Activated naive CD4-positive, alpha-beta T cell treated with anti-CD3 and anti-CD28 coated beads, Interleukin-2, amount 50 U/mL, for 72 hours (primary cell): ENCODE measurements at places on chromosomes 3 and 15. TPM values are rescaled to one million over a fixed set of nuclear protein-coding genes. Genes with fewer than 3 reads are reported as not detected.

GRCh38 chr15:50055750-50056157, 63.3 kb downstream of the ATP8B4 start:
- no peak for DNase-seq

- DNase-seq: no peak
These were observed 86.1 kb downstream of the CGNL1 start for GRCh38 chr15:57462381-57462780.

- no peak for DNase-seq
These were observed 463.6 kb upstream of the ALCAM start for GRCh38 chr3:104903064-104903463.

- DNase-seq: no peak
These were observed 26.5 kb upstream of the RYK start for GRCh38 chr3:134277066-134277660.

DNA sequence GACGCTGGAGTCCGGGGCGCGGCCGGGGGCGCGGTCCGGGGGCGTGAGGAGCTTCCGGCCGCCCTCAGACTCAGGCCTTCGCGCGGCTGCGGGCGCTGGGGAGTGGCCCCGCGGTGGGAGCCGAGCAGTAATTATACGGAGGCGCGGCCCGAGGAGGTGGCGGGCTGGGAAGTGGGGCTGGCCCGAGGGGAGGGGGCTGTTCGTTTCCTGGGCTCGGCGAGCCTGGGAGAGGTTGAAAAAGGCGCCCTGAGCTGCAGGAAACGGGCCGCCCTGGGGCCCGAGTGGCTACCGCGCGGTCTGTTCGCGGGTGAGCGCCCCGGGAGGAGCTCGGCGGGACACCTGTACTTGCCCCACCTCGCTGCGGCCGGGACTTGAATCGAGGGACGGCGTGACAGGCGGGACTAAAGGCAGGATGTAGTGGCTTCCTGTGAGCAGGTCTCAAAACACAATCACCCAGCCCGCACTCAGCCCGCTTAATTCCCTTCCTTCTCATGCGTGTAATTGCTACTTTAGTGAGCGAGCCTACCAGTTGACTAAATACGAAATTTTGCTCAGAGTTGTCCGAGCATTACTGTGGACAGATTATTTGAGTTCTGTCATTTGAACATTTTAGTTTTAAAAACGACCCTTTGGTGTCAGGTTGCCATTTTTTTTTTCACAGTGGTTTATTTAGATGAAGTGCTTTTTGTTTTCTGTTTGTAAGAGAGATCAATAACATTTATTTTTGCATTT, 860 bp downstream of the RASA2 start:
- peak; percentile 81 for DNase-seq

- DNase-seq: no peak
These were observed 74.2 kb upstream of the GAP43 start for GRCh38 chr3:115549071-115549470.

The RNF168 gene
- 48.4 TPM for total RNA-seq

- DNase-seq: no peak
These were observed 11.6 kb downstream of the RCCD1 start for GRCh38 chr15:90966262-90966661.

GRCh38 chr3:156837115-156837514, 11.0 kb downstream of the LEKR1 start:
- no peak for DNase-seq

DNA sequence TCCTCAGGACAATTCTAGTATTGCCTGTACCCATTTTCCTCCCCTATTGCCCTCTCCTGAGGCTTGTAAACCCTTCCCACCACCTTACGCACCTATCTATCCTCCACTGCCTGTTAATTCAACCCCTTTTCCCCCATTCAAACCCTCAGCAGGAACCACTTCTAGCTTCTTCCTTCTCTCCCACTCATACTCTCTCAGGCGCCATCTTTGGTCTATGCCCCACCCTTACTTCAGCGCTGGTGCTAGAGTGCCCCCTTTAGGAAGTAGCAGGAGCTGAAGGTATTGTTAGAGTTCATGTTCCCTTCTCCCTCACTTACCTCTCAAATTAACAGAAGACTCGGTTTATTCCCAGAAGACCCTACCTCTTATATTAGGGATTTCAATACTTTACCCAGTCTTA, 121.8 kb upstream of the NLGN1 start:
- DNase-seq: no peak

DNA sequence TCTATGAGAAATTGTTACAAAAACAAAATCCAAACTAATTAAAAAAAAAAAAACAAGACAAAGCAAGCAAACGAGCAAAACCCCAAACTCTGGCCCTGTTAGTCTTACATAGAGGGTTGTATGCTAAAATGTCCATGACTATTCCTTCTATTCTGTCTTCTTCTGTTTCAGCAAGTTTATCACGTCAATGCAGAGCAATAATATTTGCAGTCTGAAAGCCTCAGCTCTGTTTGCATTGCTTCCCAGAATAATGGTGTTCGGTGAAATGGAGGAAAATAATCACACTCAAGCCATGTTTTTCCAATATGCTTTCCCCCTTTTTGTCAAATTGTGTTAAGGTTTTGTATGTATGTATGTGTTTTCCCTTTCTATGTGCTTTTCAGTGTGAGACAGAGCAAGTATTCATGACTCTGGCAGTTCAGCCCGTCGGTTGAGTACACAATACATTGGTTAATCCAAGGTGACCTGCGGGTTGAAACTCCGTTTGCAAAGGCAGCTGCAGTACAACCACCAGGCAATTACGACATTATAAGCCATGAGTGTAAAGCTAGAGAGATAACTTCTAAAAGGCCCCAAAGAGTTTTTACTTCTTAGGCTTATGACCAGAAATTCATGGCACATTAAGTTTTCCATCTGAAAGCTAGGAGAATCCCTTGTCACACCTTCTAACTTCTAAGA, 34.9 kb upstream of the MAGI1 start:
- no peak for DNase-seq

The ARL14 gene
- total RNA-seq: not detected

- no peak for DNase-seq
These were observed 14.5 kb downstream of the PTPRG start for GRCh38 chr3:61575893-61576292.

DNA sequence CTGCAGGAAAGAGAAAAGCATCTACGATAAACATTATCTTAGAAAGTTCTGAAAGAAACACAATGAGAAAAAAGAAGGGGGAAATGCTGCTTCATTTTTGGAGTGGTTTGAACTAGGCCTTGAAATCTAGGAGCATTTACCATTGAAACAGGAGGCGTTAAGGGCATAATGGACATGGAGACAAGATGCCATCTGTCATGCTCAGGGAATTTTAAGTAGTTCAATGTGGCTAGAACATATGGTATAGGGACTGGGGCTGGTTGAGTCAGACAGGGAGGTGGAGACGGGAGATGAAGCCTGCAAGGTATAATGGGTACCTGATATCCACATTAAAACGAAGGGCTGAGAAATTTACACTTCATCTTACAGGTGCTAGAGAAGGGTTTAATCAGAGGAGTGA, 10.4 kb upstream of the PLAAT1 start:
- DNase-seq: no peak
